Activated CD4-positive, alpha-beta T cell treated with anti-CD3 and anti-CD28 coated beads for 36 hours (primary cell): ENCODE measurements at places on chromosomes 16 and 17. TPM values are rescaled to one million over a fixed set of nuclear protein-coding genes. Genes with fewer than 3 reads are reported as not detected.

DNA sequence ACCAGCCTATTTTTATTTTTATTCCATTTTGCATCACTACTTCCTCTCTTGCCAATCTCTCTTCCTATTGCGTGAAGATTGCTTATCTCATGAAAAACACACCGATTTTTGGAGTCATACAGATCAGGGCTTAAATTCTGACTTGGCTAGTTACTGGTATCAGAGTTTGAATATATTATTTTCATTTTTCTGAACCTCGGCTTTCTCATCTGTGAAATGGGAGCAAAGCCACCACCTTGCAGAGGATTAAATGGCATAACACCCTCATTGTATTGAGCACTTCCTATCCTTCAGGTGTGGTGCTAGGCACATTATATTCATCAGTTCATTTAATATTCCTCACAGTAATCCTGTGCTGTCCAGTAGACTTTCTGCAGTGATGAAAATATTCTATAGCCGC is 208.8 kb downstream of the HAPSTR1 start:
- DNase-seq = no peak

DNA sequence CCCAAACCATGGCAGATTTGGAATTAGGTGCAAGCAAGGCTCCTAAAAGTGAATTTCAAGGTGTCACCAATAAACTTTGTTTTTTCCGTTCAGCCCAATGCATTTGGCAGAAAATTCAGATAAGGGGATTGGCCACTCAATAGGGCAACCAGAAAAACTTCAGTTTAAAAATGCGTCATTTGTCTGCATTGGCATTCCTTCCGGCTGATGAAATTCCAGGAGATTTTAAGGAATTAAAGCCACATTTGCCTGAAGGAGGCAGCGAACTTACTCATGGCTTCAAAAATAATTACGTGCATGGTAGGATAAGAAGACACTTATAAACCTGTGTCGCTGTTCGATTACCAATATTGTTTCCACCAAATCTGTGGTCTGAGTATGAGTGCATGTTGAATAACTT is 151.9 kb downstream of the SALL1 start:
- no peak for DNase-seq

- DNase-seq = no peak
These were observed 8.5 kb upstream of the CREBBP start for GRCh38 chr16:3889059-3889458.

CACNG4 gene
- not detected for total RNA-seq

DNA sequence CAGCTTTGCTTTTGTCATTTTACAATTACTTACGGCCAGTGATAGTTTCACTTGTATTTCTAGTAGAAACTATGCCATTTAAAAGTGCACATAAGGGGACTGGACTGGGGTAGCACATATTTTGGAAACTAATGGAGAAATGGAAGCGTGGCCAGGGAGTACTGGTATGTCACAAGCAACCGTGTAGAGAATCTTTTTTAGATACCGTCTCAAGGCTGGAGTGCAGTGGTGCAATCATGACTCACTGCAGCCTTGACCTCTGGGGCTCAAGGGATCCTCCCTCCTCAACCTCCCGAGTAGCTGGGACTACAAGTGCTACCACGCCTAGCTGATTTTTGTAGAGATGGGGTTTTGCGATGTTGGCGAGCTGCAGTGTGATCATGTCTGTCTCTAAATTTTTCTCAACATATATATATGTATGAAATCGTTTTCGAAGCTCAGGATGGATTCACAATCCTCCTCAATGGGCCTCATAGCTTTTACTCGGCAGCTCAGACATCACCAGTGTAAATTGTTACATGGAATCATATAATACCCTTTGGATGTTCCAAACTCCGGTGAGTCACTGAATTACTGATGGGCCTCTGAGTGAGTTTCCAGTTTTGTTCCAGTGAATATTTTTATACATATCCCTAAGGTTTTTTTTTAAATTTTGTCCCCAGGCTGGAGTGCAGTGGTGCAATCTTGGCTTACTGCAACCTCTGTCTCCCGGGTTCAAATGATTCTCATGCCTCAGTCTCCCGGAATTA is 51.7 kb downstream of the ZNF778 start:
- DNase-seq = no peak

- no peak for DNase-seq
These were observed 28.8 kb downstream of the HEATR6 start for GRCh38 chr17:60049936-60050335.

DNA sequence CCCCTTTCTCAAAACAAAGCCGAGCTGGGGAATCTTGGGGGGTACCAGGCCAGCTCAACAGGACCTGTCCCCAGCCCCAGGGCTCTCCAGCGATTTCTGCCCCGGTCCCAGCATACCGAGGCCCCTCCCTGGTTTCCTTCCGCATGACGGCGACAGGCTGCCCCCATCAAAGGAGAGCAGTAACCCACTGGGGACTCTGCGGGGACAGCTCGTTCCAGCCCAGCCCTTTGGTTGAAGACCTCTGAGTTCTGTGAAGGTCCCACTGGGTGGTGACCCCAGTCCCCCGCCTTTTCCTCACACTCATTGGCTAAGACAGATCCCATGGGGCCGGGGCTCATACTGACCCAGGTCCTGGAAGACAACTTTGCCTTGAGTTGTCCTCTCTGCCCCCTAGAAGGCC is 4.1 kb downstream of the SMTNL2 start:
- no peak for DNase-seq

DNA sequence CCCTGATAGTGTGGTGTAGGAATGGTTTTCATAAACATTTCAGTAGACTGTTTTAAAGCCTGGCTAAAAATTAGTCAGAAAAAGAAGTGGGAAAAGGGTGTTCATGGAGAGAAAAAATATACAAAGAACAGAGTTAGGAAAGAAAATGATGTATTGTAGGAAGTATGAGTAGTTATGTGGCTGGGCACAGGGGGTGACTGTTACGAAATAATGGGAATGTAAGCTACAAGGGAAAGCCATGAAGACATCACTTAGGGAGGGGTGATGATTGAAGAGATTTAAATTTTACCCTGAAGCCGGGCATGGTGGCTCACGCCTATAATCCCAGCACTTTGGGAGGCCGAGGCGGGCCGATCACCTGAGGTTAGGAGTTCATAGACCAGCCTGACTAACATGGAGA is 55.3 kb downstream of the NUP88 start:
- DNase-seq = no peak

SEPTIN1 gene
- 155 TPM for total RNA-seq

ABAT gene
- 6.0 TPM for total RNA-seq

GRCh38 chr16:17160920-17161431 is 309.8 kb downstream of the XYLT1 start:
- no peak for DNase-seq

DNA sequence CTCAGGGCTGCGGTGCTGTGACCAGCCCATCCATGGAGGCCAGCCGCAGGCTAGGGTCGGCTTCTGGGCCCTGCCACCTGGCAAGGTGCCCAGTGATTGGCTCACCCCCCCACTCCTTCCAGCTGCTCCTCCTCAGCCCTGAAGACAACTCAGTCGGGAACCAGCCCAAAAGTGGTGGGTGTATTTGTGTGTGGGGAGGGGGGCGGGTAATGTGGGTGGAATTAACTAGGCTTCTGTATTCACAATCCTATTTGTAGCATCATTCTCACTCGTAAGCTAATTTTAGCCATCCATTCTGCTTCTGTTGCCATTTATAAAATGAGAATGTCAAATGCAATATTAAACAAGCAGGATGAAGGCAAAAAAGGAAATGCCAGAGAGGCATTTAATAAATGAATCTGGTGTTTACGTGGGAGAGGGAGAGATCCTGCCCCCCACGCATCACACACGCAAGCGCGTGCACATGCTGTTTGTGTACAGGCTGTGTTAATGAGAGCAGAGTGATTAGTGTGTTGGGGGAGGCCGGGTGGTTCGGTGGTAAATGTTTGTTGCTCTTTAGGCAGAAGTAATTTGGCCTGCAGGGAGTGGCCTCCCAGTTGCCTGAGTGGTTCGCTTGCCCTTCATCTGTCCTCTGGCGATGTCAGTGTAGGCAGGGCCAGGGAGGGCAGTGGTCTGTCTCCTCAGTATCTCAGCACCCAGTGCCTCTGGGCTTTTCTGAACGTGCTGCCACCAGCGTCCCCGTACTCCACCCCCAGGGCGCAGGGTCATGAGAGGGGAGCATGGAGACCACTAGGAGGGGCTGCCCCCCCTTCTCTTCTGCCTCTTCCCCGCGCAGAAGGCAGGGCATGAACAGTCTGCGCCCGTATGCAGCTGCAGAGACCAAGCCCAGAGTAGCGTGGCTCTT is 140.1 kb downstream of the CCDC182 start:
- DNase-seq = peak; percentile 56

BORCS6 gene
- 4.5 TPM for total RNA-seq

RASD1 gene
- total RNA-seq = 0.21 TPM

DNA sequence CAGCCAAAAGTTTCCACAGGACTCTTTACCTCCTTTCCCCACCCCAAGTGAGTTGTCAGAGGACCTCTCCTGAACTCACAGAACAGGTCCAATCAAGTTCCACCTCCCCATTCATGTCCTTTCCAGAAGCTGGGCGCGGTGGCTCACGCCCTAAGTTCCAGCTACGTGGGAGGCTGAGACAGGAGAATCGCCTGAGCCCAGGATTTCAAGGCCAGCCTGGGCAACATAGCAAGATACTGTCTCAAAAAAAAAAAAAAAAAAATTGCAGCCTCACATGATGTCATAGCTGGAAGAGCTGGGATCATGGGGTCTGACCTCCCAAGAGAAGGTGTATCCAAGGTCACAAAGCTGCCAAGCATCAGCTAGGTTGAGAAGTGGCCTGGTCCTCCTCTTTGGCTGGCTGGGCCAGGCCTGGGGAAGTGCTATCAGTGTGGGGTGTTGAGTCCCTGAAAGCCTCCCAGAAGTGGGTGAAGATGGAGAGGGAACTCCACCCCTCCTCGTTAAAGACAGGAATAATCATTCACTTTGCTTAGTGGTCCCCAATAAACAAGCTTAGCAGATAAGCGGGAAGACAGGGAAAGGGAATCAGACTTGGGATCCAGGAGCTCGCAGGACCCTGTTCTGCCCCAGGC is 5.5 kb upstream of the MNT start:
- no peak for DNase-seq

GRCh38 chr17:76641501-76641900 is 2.1 kb downstream of the ST6GALNAC1 start:
- no peak for DNase-seq

C1QTNF1 gene
- total RNA-seq = not detected

GRCh38 chr16:7979448-7980132 is 610.7 kb downstream of the TMEM114 start:
- DNase-seq = no peak

GRCh38 chr16:74626741-74627416 is 20.0 kb upstream of the GLG1 start:
- peak; percentile 26 for DNase-seq

DNA sequence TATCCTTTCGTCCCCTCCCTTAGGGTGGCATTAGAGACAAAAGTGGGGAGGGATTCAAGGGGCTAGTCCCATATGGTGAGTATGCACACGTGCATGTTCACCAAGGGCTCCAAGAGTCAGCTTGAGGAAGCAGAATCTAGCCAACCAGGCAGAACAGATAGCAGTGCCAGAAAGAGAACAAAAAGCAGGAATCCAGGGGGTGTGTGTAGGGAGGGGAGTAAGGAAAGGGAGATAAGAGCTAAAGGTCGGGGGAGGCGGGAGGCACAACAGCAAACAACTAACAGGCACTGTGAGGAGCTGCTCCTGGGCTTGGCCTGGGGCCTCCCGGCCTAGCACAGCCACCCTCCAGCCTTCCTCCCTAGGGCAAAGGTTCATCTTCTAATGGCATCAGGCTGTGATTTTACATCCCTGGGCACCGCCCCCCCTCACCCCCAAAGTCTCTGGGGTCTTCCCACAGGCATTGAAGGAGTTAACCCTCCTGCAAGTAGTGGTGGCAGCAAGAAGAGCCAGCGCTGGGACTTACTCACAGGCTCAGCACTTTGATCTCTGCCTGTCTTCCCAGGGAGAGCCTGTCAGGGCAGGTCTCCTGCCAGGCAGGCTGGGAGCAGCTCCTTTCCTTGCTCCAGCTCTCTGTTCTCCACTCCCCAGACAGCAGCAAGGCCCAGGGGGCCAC is 12.4 kb upstream of the SUPT4H1 start:
- no peak for DNase-seq

DNA sequence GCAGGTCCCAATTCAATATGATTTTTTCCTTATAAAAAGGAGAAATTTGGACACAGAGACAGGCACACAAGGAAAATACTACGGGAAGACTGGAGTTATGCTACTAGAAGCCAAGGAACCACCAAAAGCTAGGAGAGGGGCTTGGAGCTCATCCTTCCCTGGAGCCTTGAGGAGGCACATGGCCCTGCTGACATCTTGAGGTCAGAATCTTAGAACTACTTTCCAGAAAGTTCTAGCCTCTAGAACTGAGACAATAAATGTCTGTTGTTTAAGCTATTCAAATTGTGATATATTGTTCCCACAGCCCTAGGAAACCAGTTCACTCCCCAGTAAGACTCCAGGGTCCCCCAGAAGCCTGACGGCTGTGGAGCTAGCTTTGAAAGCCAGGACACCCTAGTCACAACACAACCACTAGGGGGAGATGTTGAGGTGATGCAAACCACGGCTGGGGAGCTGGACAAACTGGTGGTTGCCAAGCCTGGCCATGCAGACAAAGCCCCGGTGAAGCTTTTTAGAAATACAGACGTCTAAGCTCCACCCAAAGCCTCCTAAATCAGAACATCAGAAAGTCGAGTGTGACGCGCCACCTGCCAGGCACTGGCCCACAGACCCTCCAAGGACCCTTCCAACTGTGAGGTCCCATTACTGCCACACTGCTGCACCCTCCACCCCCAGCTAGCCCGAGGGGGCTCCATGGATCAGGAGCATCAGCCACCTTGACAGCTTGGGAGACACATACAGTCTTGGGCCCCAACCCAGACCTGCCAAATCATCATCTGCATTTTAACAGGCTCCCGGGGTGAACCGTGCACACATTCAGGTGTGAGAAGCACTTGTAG is 106.4 kb downstream of the SLC39A11 start:
- peak; percentile 70 for DNase-seq

SOST gene
- not detected for total RNA-seq

ITGAD gene
- total RNA-seq = not detected

OR4D1 gene
- total RNA-seq = 0.27 TPM

TBC1D26 gene
- total RNA-seq = 0.34 TPM

DNA sequence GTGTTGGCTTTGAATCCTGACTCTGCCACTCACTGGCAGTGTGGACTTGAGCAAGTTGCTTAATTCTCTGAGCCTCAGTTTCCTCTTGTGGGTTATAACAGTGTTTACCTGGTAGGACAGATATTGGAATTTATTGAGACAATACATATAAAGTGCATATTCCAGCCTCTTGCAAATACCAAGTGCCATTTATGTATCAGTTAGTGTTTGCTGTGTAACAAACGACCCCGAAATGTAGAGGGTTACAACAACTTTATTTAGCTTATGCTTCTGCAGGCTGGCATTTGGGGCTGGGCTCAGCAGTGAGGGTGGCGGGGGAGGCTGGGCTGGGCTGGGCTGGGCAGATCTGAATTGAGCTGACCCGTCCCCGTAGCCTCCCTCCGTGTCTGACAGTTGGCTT is 42.4 kb upstream of the IL21R start:
- no peak for DNase-seq

GRCh38 chr17:66670206-66670605 is 164.7 kb upstream of the CACNG5 start:
- DNase-seq = no peak

- no peak for DNase-seq
These were observed 106.0 kb downstream of the AMFR start for GRCh38 chr16:56319376-56319775.

GRCh38 chr17:57929386-57929785 is 25.8 kb downstream of the CUEDC1 start:
- DNase-seq = no peak

GRCh38 chr16:87490096-87490798 is 2.6 kb downstream of the ZCCHC14 start:
- peak; percentile 21 for DNase-seq
